ENCODE measurements at places on chromosomes 6 and 20. TPM values are rescaled to one million over a fixed set of nuclear protein-coding genes. Genes with fewer than 3 reads are reported as not detected.

Gene DPM1
- total RNA-seq, result 87.3 TPM

Gene PAK5
- total RNA-seq, result 0.07 TPM

Gene GPR6
- total RNA-seq, result not detected

Gene GRM1
- total RNA-seq, result not detected

Gene PRR3
- total RNA-seq, result 21.0 TPM

Gene SPAG4
- 7.7 TPM for total RNA-seq

Gene ARMH2
- not detected for total RNA-seq

Gene NKX2-2
- total RNA-seq, result not detected

DNA sequence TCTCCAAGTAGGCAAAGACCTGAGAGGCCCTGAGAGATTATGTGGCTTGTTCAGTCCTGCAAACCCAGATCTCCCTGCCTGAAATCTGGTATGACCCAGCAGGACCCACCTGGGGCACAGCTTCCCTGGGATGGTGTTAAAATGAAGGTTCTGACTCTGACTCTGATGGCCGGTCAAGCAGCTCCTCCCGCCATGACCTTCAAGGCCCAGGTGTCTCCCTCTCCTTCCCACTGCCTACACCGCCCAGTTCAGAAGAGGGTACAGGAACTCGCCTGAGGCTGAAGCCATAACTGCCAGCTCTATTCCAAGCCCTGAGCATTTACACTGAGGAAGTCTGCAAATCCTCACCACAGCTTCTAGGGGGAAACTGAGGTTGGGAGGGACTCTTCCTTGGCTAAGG lies 5.9 kb upstream of the CST7 start:
- no peak for DNase-seq

DNA sequence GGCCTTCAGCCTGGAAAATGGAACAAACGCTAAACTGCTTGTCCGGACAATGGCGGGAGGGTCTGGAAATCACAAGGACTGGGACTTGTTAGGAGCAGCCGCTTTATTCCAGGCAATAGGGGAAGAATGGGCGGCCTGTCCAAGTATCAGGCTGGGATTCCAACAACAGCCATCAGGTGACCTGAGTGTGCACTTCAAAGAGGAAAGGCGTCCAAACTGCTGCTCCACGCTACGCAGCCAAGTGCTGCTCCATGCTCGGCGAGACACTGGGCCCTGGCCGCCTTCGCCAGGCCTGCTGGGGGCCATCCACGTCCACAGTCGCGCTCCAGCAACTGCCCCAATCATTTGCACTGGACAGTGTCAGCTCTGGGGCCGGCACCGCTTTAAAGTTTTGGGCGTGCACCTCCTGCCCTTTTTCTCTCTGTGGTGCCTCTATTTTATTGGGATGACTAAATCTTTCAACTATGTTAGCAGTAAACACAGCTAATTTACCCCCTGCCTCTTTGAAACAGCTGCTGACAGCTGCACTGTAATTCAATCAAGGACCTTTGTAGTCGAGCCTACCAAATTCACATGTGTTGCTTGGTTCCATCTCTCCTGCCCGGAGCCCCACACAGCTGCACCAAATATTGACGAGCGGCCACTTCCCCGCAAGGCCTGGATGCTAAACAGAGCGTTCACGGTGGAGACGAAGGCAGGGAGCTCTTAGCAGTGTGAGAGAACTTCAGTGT lies 98.3 kb downstream of the BMP7 start:
- DNase-seq, result no peak

GRCh38 chr20:36086767-36087166 lies 67.8 kb upstream of the EPB41L1 start:
- peak; percentile 56 for DNase-seq

- DNase-seq, result no peak
These were observed 133.1 kb upstream of the PRDM1 start for GRCh38 chr6:105952772-105953690.

- peak; percentile 50 for DNase-seq
These were observed 15.7 kb upstream of the HLA-A start for GRCh38 chr6:29926413-29927274.

- no peak for DNase-seq
These were observed 99.7 kb downstream of the PDE7B start for GRCh38 chr6:135951169-135951568.

DNA sequence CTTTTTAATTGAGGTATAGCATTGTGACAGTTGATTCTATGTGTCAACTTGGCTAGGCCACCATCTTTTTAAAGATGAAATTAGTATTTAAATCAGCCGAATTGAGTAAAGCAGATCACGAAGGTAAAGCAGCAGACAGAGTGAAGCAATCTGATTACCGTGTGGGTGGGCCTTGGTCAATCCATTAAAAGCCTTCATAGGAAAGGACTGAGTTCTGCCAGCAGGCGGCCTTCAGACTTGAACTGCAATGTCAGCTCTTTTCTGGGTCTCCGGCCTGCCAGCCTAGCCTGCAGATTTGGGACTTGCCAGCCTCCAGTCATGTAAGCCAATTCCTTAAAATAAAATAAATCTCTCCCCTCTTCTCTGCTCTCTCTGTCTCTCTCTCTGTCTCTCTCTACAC lies 22.4 kb upstream of the TGM2 start:
- no peak for DNase-seq

DNA sequence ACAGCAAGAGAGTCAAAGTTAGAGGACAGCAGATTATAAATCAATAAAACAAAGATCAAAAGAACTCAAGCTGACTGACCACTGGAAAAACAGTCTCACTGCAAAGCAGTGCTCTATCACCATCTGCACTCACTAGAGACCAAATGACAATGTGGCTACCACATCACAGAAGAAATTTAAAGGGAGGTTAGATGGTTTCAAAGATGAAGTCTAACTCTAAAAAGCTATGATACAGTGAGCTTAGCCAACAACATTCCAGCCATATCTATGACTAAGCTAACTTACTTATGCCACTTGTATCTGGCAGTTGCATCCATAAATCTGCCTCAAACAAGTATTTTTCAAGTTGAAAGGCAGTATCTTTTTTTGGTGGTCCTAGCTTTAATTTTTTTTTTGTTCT lies 68.6 kb downstream of the ARHGAP18 start:
- DNase-seq, result no peak

GRCh38 chr6:106620931-106621672 lies 8.2 kb downstream of the RTN4IP1 start:
- DNase-seq, result no peak

DNA sequence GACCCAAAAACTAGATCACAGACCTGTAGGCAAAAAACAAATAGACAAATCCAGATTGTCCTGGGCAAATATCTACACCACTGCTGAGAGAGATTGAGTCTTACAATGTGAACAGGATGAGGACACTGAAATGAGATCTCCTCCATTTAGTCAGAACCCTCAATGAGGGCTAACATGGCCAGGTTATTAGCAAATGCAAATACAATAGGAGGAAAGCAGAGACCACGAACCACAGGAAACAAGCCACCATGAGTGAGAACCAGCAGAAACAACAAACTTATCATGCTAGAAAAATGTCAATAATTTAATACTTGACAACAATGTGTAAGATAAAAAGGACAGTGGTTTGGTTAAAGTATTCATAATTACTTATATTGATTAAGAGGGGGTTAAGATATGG lies 162.8 kb downstream of the SYNE1 start:
- DNase-seq, result no peak

DNA sequence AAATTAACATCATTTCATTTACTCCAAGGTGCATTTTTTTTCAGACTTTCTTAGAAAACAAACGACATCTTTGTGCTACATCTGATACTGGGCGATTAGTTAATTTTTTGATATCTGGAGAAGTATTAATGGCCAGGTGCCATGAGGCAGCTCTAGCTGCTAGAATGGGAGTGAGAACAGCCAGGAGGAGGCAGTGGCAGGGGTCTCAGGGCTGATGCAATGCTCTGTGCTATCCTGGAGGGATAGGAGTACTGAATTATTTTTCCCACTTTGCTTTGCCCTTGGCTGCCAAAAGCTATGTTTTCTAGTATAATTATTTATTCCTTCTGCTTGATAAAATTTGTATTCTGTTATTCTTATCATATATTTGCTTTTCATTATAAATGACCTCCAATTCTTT lies 133.6 kb upstream of the NOX3 start:
- DNase-seq, result no peak

GRCh38 chr6:98469141-98469540 lies 365.2 kb upstream of the POU3F2 start:
- DNase-seq, result no peak

- DNase-seq, result peak; percentile 93
These were observed 25.3 kb upstream of the TOP1 start for GRCh38 chr20:41003143-41003935.

DNA sequence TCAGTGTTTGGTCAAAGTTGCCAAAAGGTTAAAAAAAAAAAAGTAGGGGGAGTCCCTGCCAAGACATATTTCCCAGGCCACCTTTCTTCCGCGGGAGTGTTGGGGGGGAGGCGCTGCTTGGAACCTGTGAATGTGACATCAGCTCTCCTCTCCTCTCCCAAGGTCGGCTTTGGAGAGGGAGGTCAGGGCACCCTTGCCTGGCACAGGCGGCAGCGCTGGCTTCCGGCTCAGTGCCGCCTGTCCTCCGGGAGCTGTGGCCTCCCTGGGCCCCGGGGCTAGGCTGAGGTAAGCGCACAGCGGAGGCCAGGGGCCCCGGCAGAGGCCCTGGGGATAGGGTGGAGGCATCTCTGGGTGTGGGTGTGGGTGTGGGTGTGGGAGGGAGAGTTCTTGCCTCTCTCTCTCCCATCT lies 1.9 kb upstream of the EDN1 start:
- DNase-seq, result peak; percentile 45

GRCh38 chr20:24983896-24984295 lies 8.7 kb downstream of the APMAP start:
- DNase-seq, result no peak

DNA sequence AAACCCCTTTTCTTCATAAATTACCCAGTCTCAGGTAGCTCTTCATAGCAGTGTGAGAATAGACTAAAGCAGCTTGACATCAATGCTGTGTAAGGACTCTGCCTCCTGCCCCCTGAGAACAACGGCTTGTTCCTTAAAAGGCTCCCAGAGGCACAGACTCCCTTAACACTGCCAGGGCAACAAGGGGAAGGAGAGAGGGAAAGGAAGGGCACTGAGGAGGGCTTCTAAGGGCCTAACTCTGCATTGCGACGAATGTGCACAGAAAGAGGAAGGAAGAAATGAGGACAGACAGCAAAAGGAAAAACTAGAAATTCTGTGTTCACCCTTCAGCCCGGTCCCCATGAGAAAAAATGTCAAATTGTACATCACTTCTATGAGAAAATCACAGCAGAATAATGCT lies 74.0 kb downstream of the AGPAT4 start:
- DNase-seq, result no peak

DNA sequence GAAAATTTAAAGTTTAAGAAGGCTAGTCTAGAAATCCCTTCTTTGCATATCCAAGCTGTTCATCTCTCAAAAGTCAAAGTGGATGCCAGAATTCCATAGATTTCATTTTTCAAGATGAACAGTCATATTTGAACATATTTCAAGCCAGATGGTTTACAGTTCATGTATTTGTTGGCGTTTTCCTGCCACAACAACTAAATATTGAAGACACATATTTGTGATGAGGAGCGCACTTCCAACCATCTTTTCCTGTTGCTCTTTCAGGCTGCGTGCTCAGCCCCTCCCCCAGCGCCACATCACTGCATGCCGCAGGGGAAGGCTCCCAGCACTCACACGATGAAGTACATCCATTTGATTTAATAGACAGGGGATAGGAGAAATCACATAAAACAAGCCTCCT lies 5.9 kb upstream of the NOX3 start:
- no peak for DNase-seq

DNA sequence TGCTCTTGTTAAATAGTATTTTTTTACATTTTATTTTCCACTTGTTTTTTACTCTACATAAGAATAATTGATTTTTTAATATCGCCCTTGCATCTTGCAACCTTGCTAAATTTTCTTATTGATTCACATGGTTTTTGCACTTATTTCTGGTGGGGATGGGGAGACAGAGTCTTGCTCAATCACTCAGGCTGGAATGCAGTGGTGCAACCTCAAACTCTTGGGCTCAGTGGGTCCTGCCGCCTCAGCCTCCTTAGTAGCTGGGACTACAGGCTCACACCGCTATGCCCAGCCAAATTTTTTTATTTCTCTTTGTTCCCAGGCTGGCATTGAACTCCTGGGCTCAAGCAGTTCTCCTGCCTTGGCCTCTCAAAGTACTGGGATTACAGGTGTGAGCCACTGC lies 30.3 kb downstream of the LIN28B start:
- DNase-seq, result no peak
